CD4-positive, alpha-beta T cell treated with Interleukin-15 for 4 hours (primary cell): ENCODE measurements at places on chromosomes 5 and 9.

DNA sequence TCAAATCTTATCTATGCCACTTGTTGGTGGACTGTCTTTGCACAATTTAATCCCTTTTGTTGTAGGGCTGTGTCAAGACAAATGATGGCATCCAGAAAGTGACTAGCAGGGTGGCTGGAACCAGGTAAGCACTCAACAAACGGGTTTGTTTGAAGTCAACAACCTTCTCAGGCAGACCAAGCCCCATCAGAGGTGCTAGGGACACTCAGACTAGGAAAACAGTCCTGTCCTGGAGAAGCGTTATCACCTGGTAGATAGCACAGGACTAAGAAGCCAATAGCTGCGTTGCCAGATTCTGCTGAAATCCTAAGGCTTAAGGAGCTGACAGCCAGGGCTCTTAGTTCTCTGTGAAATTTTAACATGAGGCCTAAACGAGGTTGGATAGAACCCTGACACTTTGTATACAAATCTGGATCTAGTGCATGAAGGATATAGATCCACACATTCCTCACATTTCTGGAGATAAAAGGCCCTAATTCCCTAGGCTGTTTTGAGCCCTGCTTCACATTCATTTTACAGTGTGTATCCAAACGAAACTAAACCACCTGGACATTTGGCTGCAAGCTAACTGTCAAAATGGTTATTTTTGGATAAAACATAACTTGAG, 179.8 kb downstream of the DCP2 start:
- DNase-seq, result no peak

- DNase-seq, result no peak
Measured at GRCh38 chr5:72847439-72847838, 31.0 kb downstream of the TNPO1 start.

GRCh38 chr9:113922160-113922559, 46.1 kb downstream of the ZNF618 start:
- DNase-seq, result no peak

DNA sequence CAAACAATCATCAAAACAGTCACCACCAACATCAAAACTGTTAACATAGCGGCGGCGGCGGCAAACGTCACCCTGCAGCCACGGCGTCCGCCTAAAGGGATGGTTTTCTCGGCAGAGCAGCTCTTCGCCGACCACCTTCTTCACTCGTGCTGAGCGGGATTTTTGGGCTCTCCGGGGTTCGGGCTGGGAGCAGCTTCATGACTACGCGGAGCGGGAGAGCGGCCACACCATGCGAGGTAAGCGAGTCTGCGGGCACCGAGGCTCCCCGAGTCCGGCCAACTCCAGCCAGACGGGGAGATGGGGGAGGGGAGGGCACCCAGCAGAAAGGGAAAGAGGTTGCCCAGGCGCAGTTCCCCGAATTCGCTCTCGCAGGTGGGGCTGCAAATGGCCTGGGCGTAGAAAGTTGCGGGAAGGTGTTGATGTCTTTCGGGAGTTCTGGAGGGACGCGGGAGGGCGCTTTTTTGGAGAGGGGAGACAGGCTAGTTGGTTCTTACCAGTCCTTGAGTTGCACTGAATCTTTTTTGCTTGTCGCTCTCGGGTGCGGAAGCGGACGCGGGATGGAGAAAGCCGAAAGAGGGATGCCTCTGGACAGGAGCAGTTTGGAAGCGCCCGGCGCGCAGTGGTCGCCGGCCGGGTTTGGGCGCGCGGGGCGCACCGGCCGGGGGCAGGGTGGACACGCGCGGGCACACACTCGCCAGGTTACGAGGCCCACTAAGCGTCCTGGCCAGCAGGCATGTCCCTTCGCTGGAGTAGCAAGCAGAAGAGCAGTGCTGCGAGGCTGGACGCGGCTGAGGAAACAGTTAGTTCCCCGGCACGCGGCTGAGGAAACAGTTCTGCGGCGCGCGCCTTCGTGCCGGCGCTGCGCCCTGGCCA, 849 bp downstream of the RORB start:
- DNase-seq, result no peak

DNA sequence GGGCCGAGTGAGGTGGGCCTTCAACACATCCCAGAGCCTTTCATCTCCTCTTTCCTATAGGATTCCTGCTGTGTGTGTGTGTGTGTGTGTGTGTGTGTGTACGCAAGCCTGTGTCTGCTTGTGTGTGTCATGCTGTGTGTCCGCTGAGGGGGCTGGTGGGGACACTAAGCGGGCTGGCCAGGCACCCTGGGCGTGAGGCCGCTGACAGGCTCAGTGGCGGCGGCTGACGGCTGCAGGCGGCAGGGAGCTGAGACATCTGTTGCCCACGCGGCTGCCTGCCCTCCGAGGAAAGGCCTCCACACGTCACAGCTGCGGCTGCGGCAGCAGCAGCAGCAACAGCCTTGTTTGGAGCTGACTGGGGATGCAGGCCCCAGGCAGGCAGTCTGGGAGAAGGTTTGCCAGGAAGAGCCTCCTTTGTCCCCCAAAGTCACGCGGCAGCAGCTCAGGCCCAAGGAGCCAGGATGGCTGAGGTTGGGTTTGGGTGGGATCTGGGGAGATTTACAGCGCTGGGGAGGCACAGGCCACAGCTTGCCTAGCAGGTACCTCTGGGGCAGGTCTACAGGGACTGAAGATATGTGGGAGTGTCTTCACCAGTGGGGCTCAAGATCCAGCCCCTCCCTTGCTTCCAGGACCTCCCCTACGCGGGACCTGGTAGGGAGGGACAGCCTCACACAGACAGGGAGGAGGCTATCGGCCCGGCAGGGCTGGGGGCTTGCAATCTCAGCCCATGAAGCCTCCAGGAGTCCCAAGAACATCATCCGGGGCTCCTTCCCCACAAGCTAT, 1.8 kb downstream of the PDLIM4 start:
- DNase-seq, result no peak

GRCh38 chr5:101977729-101978345, 318.2 kb downstream of the SLCO4C1 start:
- DNase-seq, result peak; percentile 1

DNA sequence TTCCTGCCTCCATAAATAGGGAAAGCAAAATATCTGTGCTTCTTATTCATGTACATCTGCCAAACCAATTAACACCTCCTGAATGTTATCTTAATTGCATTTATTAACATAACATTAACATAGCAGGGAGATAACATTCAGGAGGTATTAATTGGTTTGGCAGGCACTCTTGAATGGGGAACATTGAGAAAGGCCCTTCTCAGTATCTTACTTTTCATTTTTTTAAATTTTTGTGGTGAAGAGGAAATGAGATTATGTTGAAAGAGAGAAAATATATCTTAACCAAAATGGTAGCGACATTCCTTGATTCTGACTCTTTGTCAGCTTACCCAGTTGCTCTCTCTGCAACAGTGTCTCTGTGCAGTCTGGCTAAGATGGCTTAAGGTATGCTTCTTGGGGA, 100.4 kb upstream of the TLE1 start:
- no peak for DNase-seq

GRCh38 chr5:130350131-130350530, 445.9 kb downstream of the CHSY3 start:
- DNase-seq, result no peak

DNA sequence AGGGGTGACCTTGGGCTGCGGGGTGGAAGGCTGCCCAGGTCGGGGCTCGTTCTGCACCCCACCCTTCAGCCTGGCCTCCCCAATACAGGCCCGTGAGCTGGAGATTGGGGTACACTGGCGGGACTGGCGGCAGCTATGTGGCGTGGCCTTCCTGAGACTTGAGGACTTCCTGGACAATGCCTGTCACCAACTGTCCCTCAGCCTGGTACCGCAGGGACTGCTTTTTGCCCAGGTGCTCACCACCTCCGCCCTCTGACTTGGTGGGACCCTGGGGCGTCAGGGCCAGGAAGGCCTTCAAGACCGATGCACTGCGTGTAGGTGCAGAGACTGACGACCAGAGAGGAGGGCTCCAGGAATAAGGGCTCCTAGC, 10.5 kb downstream of the ZDHHC12 start:
- no peak for DNase-seq

GRCh38 chr9:70411121-70411929, 3.1 kb downstream of the KLF9 start:
- DNase-seq, result peak; percentile 40

- no peak for DNase-seq
Measured at GRCh38 chr5:124131466-124131865, 615.0 kb downstream of the ZNF608 start.

DNA sequence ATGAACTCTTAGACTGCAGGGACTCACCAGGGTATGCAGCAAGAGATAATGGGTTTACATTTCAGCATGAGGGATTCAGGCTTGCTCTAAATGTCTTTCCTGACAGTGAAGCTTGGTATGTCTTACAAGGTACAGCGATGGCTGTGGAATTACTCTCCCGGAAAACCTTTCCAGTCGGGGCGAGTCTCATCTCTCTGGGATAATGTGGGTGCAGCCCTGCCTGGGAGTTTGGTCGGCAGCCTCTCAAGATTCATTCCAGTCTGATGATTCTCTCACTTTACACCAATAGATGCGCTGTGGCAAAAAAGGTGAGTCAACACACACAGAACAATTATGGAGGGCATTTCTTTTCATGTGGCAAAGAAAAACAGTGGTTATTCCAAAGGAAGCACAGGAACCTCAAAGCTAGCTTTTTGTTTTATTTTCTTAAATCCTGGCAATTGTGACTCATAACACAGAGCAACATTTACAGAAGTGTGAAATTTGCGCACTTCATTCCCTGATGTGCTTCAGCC, 190.3 kb downstream of the DCP2 start:
- no peak for DNase-seq

- DNase-seq, result no peak
Measured at GRCh38 chr9:115167175-115167574, 49.2 kb upstream of the TNC start.

DNA sequence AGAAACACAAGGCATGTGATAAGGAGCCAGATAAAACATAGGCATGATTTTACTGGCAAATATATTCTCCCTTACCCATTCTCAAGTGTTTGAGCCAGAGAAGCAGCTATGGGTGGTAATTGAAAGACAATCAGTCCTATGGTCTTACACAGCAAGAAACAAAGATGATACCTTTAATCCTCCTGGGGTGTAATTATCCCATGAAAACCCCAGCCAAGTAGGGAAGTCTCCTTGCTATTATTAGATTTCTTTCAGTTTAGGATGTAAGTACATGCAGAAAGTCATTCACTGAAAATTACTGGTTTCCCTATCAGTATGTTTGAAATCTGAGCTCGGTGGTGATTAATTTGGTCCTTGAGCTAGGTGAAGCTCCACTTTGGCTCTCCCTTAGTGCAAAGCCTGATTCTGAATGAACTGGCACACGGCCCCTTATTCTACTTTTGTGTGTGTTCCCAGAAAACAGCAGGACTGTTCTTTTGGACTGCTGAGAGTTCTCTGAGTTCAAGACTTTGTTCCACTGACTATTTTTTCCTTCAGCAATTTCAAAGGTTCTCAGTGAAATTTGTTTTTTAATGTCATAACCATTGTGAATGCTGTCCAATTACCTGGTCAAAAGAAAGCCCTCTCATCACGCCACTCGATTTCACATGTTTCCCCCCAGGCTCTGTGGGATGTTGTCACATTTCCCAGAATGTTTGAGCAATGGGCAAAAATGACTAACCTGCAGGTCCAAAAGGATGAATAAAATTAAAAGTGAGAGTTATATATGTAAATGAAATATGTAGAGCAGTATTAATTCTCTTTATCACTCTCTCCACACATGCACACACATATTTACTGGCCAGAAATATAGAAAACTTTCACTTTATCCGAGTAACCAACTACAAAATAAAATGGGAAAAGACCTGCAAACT, 343.0 kb downstream of the RAB3C start:
- no peak for DNase-seq

GRCh38 chr5:89570557-89570956, 687.6 kb upstream of the MEF2C start:
- no peak for DNase-seq

- DNase-seq, result no peak
Measured at GRCh38 chr5:56337715-56338319, 104.7 kb upstream of the ANKRD55 start.

DNA sequence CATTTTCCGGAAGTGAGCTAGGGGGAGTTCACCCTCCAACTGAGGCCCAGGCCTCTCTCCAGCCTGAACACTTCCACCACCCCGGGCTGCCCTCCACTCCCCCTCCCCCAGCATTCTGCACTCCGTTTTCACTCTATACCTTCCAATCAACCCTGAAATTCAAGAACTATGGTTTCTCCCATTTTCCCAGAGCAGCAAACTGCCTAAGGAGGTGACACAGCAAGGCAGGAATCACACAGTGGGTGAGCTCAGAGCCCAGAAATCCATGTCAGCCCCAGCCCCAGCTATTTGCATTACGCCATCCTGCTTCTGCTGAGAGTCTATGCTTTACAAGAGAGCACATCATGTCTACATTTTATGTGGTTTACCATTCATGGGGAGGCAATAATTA, 11.9 kb downstream of the MSX2 start:
- no peak for DNase-seq

- no peak for DNase-seq
Measured at GRCh38 chr5:36264202-36264760, 22.6 kb upstream of the NADK2 start.

GRCh38 chr5:11305245-11305644, 544.2 kb upstream of the DAP start:
- DNase-seq, result no peak

- DNase-seq, result no peak
Measured at GRCh38 chr5:8685704-8686103, 816.8 kb downstream of the MTRR start.

- DNase-seq, result no peak
Measured at GRCh38 chr9:89060790-89061189, 69.5 kb downstream of the S1PR3 start.

- DNase-seq, result no peak
Measured at GRCh38 chr5:60843936-60844905, at the start of gene ELOVL7. TSS of gene ELOVL7 (minus strand) at chr5:60844269. CDS start at chr5:60787397, 56,872 bp downstream.

- DNase-seq, result no peak
Measured at GRCh38 chr5:125038477-125038876, 292.0 kb upstream of the ZNF608 start.

GRCh38 chr5:1761453-1761755, 38.2 kb downstream of the MRPL36 start:
- no peak for DNase-seq

- DNase-seq, result no peak
Measured at GRCh38 chr9:95901506-95901905, 26.0 kb downstream of the ERCC6L2 start.

GRCh38 chr5:138763037-138763778, 10.0 kb downstream of the CTNNA1 start:
- DNase-seq, result no peak

- no peak for DNase-seq
Measured at GRCh38 chr5:54403121-54403520, 52.4 kb upstream of the HSPB3 start.

GRCh38 chr9:104872656-104873488, 55.1 kb downstream of the ABCA1 start:
- DNase-seq, result no peak

- DNase-seq, result no peak
Measured at GRCh38 chr9:106920701-106921283, 57.8 kb downstream of the ZNF462 start.

GRCh38 chr9:70466976-70467561, 52.6 kb upstream of the KLF9 start:
- DNase-seq, result no peak

DNA sequence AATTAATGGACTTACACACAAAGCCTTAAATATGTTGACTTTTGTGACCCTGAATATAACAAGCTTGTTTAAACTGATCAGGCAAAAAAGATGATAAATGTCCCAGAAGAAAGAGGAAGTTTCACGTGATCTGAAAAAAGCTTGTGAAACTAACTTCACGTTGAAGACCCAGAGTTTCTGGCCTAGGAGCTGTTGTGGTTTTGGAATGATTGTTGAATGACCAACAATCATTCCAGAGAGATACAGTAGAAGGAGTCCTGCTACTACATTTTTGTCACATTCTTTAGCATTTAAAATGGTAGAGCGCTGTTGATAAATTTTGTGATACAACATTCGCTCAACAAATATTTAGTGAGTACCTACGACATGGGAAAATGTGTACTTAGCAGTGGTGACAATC, 143.1 kb upstream of the FBN2 start:
- DNase-seq, result no peak
